ENCODE measurements at places on chromosomes 5 and 9.
A peak's percentile ranks its signal among the peaks of the same experiment; 100 is the strongest.

GRCh38 chr5:132496631-132497487 lies 6.3 kb upstream of the IRF1 start:
- peak; percentile 37 for DNase-seq

- DNase-seq: no peak
These were observed 2.1 kb upstream of the GLIS3 start for GRCh38 chr9:4301971-4302427.

GRCh38 chr5:177426566-177427210 lies at the start of gene GRK6:
Gene GRK6 (plus strand): TSS chr5:177426676. CDS start chr5:177426846, 170 bp downstream.
- no peak for DNase-seq

- DNase-seq: peak; percentile 53
These were observed at the start of gene FPGS for GRCh38 chr9:127802576-127803443. Gene FPGS (plus strand): TSS chr9:127802882. CDS start chr9:127802925, 43 bp downstream.

GRCh38 chr9:129840034-129840433 lies 4.8 kb downstream of the USP20 start:
- no peak for DNase-seq

DNA sequence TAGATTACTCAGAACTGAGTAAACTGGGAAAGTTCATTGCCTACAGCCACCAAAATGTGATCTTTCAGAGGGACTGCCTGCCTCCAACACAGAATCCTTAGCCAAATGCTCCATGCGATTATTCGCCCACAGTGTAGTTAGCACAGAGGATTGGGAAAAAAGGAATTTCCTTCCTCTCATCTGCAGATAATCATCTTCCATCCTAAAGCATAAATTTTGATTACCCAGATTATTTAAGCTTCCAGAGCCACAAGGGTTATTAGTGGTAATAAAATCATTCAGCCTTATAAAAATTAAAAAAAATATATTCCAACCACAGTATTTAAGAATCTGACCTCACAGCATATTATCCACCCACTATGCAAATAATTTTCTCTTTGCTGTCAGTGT lies 285.3 kb upstream of the GRAMD2B start:
- no peak for DNase-seq

DNA sequence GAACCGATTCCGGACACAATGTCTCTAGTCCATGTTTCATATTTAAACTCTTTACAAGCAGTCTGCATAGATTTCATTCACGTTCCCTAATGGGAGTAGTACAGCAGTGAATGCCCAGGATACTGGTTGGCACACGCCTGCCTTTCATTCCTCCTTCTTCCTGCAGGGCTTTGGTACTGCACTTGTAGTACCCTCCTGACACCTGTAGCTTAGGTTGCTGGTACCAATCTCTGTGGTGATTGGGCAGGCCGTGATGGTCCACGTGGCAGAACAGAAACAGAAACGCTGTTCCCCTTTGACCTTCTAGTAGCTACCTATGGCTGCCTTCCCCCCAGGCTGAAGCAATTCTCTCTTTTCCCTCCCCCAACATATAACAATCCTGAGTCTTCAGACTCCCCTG lies 107.3 kb upstream of the MEGF10 start:
- no peak for DNase-seq

- no peak for DNase-seq
These were observed 43.6 kb downstream of the ENC1 start for GRCh38 chr5:74596927-74597326.

GRCh38 chr5:159886296-159886695 lies 30.0 kb upstream of the ADRA1B start:
- DNase-seq: no peak

GRCh38 chr9:105330201-105330600 lies 85.8 kb downstream of the SLC44A1 start:
- DNase-seq: no peak

DNA sequence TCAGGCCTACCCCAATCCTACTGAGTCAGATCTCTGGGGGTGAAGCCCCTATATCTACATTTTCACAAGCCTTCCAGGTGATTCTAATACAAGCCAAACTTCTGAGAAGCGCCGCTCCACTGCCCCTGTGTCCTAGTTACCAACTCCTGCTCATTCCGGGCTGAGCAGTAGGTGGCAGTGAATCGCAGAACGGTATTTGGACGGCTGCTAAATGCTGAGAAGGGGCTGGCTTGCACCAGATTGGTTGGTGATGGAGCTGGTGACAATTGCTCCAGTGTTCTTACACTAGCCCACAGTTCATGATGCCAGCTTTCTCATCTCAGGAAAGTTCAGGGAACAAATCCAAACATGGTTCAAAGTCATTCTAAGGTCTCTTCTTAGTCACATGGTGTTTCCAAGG lies 31.1 kb upstream of the FGF1 start:
- DNase-seq: peak; percentile 39

- DNase-seq: no peak
These were observed 20.7 kb downstream of the GOLGA2 start for GRCh38 chr9:128254855-128255759.

GRCh38 chr5:37738057-37738691 lies 101.7 kb downstream of the GDNF start:
- DNase-seq: no peak

DNA sequence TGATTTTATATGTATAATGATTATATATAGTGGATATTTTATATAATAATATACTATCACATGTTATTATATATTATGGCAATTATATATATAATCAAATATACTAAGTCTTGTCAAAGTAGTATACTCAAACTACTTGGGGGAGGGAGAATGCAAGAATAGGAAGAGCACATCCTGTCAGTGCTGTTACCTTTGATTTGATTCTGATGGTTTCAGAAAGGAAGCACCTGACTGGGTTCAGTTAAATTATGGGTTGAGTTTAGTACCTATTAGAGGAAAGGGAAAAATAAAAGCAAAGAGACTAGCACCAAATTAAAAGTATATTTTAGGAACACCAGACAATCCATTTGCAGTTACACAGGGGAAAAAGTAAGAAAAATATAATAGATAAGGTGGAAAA lies 107.6 kb downstream of the GRIA1 start:
- no peak for DNase-seq

- no peak for DNase-seq
These were observed 63.5 kb downstream of the ENC1 start for GRCh38 chr5:74576941-74577456.

GRCh38 chr5:172770675-172771438 lies at the start of gene DUSP1:
Gene DUSP1 (minus strand): TSS chr5:172771195. CDS start chr5:172770952, 243 bp downstream.
- peak; percentile 84 for DNase-seq

DNA sequence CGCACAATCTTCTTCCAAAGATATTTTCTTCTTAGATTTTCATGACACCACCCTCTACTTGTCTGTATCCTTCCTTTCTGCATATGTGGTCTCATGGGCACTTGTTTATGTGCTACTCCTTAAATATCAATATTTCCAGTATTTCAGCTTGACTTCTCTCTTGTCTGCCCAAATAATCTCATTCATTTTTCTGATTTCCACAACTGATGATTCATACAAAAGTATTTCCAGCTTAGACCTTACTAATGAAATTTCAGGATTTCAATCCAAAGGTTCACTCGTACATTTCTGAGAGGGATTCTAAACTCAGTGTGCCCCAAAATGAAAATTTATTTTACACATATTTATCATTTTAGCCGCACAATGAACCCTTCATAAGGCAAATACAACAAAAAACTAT lies 928.9 kb upstream of the C9orf72 start:
- no peak for DNase-seq

DNA sequence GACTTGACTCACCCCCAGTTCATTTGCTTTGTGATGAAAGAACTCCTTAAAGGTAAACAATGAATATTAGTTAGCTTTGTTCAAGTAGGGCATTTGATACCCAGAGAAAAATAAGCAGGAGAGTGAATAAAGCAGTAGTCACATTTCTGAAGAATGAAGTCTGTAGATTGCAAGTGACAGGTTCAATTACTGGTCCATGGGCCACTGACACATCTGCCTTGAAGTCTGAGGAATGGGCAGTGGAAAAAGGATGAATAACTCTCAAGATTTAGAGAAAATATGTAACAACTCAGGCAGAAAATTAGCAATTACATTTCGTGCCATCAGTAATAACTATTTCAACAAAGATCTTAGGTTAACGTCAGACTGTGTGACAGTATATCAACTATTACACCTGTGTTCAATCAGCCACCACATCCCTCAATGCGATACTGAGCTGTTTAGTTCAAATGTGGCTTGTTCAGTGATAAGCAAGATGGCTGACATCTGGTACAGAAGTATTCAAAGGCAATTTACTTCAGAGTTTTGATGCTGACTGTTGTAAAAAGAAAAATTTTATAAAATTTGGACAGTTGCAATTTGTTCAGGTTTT lies 1890.7 kb upstream of the NUDT12 start:
- no peak for DNase-seq

DNA sequence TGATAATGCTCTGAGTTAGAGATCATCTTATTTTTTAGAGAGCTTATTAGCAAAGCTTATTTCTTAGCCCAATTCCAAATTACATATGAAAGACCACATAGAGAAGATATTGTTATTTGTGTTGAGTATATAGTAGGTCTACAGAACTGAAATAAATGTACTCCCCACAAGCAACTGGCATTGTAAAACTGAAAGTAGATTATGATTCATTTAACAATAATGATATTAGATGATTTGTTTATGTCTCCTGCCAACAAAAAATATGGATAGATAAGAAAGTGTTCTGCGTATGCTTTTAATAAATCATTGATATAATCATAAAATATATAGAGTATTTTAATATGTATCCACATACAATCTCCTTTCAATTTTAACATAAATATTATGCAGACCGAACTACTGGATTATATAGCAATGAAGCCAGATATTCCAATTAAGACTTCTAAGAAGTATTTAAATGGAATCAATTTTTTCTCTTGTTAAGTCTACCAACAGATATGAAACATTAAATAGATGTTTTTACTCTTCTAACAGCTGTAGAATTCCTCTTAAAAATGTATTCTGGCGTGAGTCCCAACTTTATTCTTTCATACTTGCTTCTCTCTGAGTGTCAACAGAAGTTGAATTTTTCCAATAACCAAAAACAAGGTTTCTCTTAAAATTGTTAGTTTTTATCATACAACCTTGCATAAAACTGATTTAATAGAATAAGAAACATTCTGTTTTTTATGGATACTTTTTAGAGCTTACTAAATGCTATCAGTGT lies 15.6 kb upstream of the DAB2 start:
- no peak for DNase-seq

DNA sequence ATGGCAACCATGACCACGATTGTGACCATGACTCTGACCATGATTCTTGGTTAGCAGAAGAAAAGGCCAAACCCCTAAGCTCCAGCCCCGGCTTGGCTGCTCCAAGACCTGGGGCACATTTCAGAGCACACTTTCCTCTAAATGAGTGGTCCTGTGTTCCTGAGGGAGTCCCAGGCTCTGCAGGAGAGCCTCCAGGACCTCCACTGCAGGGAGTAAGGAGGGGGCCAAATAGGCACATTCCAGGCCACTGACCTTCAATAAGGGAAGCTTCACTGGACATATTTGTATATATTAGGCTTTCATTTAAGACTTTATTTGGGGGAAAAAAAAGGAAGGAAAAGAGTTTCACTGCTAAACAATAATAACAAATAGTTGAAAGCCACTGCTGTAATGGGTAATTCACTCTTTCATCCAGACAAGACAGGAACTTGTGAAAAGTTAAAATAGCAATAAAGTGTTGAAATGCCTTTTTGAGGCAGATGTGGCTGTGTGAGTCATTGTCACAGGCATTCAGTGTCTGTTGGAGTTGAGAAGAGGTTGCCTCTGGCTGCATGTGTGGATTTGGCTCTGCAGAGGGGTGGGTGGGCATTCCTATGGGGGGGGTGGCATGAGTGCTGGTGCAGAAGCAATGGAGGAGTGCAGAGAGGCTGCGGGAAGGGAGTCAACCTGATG lies 63.9 kb upstream of the TGFBR1 start:
- DNase-seq: no peak

DNA sequence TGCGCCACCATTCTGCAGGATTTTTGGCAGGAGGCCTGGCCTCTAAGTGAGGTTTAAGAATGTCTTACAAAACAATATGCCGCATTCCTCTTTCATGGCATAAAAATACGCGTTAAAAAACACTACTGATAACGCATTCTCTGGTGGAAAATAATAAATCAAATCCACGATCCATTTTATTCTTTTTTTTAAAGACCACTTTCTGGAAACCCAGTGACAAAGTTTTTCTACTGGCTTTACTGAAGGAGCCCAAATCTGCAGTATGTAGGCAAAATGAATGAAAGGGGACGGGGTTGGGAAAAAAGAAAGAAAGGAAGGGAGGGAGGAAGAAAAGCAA lies 2.0 kb downstream of the SV2C start:
- no peak for DNase-seq

DNA sequence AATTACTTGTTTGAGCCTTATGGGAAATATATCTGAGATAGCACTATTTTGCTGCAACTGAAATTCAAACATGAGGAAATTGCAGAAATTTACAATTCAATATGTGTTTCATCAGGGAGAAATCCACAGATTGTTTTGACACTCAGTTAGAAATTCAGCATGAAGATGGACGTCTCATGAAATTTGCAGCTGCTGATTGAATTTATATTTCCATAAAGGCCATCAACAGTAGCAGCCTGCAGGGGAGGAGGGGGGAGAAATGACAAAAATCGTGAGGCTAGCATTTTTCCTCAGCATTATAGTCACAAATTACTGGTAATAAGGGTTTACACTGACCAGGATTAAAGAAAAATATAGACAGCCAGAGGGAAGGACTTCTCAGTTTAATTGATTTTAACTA lies 81.0 kb downstream of the NDUFAF2 start:
- DNase-seq: peak; percentile 27

DNA sequence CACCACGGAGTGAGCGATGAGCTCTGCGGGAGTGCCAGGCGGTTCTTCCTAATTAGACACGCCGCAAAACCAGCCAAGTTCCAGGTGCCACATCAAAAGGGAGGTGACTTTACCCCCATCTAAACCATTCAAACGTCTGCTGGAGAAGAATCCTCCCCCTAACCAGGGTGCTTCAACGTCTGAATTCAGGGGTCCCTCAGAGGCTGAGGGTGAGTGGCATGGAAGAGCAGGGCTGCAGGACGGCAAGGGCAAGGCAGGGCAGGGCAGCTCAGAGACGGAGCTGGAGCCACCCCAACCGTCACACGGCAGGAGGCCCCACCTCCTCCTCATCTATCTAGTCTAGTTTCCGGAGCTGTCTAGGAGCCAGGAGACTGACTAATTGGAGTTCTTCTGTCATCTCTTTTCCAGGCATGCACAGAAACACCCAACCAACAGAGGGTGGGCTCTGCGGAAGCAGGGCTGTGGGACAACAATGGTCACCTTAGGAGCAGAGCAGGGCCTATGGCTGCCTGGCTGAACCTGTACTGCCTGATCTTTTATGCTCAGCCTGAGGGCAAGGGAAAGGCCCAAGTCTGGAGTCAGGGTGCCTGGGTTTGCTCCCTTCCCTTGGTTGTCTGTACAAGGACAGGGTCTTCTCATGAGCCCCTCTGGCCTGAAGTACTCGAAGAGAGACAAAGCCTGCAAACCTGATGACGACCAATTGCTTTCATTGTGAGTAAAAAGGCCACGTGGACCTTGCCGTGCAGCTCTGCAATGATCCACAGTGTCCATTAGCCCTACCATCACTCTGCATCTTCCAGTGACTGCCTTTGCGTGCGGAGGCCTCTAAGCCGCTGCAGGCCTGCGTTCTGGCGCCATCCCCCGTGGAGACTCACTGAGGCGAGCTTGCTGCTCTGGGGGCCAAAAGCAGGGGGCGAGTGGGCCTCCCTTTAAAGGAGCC lies 81.0 kb upstream of the SLC25A51 start:
- no peak for DNase-seq

GRCh38 chr9:129863059-129863690 lies 27.9 kb downstream of the USP20 start:
- DNase-seq: no peak

Data from NCI-H2227 treated with DMSO at 0.1 percent for 48 hours (cell line).